Activated T-helper 1 cell treated with anti-CD3 and anti-CD28 coated beads, Interleukin-12 subunit alpha, Interleukin-12 subunit beta, Interleukin-2, Interleukin-4 antibody, amounts not matched to agents 30 ng/mL and 10 ng/mL and 1 ng/mL, durations not matched to agents 14 hours and 24 hours and 36 hours (primary cell): ENCODE measurements at places on chromosomes 2 and 18. TPM values are rescaled to one million over a fixed set of nuclear protein-coding genes. Genes with fewer than 3 reads are reported as not detected.

The LCT gene
- total RNA-seq, result 0.41 and 0.42 TPM in 2 replicates

The IL1B gene
- 0.23 and 0.44 TPM in 2 replicates for total RNA-seq

The TNP1 gene
- total RNA-seq, result not detected in 2 replicates

The HDLBP gene
- total RNA-seq, result 270 and 273 TPM in 2 replicates

The SLC14A1 gene
- 0.10 and 0.49 TPM in 2 replicates for total RNA-seq
